Activated T-cell treated with anti-CD3 and anti-CD28 coated beads, Interleukin-2, amount 50 U/mL, for 48 hours (primary cell): ENCODE measurements at places on chromosomes 6 and 20.

- no peak for DNase-seq
Measured at GRCh38 chr6:72939004-72939403, 286.3 kb downstream of the KHDC1L start.

GRCh38 chr6:166167801-166168615 lies at the start of gene TBXT:
Gene TBXT, minus strand, starts transcription at chr6:166167851. Its CDS starts 260 bp downstream, at chr6:166167591.
- no peak for DNase-seq

- DNase-seq: no peak
Measured at GRCh38 chr6:3357678-3358077, 98.9 kb downstream of the PSMG4 start.

GRCh38 chr20:62725596-62726268 lies 17.1 kb downstream of the NTSR1 start:
- DNase-seq: no peak

DNA sequence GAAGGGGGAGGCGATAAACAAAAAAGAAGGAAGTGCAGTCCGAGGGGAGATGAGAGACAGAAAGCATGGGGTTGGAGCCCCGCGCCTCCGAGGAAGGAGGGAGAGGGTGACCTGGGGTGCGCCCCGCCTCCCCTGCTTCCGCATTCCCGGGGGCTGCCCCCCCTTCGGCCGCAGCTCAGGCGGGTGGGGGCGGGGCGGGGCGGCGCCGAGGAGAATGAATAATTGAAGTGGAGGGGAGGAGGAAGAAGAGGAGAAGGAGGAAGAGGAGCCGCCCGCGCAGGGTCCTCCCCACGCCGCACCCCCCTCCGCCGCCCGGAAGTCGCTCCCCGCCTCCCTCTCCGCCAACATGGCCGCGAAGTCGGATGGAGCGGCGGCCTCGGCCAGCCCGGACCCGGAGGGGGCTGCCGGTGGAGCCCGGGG lies at the start of gene XKR7:
XKR7 (plus strand) TSS at position 322 of the 420 bp plus-strand sequence; CDS start at position 347, 25 bp downstream.
- DNase-seq: no peak

GRCh38 chr20:53890443-53891305 lies 179.7 kb downstream of the BCAS1 start:
- no peak for DNase-seq

GRCh38 chr20:8661229-8661952 lies 407.5 kb upstream of the PLCB4 start:
- DNase-seq: no peak

GRCh38 chr20:1533059-1533458 lies 24.4 kb downstream of the SIRPD start:
- no peak for DNase-seq

DNA sequence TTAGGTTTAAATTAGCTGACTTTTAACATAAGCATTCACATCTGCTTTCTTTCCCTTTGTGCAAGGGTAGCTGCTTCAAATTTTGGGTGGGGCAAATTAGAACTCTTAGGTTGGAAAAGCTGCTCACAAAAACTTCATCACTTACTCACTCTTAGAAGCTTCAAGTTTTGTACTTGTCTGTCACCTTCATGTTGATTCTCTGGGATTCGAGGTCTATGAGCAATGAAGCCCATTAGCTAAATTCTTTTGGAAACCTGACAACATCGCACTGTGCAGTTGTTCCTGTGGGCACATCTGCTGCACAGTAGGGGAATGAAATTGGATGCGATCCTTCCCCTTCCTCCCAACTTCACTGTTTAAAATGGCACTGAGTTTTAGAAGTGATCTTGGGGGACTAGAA lies 156.1 kb downstream of the UBE3D start:
- DNase-seq: no peak

GRCh38 chr6:28693751-28694443 lies 168.2 kb downstream of the GPX5 start:
- no peak for DNase-seq

GRCh38 chr6:167125410-167125809 lies 2.5 kb downstream of the CCR6 start:
- DNase-seq: no peak

GRCh38 chr6:297571-298232 lies 5.4 kb downstream of the DUSP22 start:
- no peak for DNase-seq

- no peak for DNase-seq
Measured at GRCh38 chr6:125231574-125232343, 70.0 kb downstream of the HDDC2 start.

DNA sequence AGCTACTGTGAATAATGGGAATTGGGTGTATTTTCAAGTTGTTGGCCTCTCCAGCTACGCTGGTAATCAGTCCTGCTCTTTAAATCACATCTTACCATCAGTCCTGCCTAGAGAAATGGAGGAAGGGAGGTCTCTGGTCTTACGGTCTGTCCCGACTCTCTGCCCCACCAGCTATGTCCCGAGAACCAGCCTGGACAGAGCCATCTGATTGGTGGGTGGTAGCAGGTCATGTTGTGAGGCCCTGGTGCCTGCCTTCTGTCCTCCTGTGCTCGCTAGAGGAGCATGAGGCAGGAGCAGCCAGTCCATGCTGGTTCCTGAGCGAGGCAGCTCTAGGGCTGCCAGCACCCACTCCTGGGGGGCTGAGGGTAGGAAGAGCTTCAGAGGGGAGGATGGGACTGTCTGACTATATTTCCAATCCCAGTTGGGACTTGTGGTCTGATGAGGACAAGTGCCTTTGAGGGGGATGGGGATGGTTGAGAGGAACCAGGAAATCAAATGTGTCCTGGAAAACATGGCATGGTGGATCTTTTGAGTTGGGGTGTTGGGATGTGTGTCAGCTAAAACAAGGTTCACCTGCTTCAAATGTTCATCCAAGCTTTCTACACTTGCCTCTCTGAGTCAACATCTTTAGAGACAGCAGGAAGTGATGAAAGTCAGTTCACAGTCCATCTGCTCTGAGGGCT lies 33.0 kb downstream of the SYNJ2 start:
- no peak for DNase-seq
